Stimulated activated CD4-positive, alpha-beta T cell treated with anti-CD3 and anti-CD28 coated beads, Interleukin-15, amount 100 ng/mL, for 1 hour (primary cell): ENCODE measurements at places on chromosomes 2 and 18.

DNA sequence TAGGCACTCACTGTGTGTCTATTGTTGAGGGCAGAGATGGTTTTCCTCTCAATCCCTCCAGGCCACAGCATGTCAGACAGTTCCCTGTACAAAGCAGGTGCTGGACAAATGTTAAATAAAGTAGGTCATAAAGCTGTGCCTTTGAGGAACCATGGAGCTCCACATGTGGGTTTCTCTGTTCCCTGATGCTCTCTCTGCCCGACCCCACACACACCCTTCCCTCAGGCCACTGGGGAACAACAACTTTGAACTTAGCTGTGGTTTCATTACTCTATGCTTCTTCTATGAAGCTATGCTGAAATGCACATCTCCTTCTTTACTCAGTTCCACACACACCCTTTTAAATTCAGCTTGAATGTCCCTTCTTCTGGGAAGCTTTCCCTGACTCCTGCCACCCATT lies 415.3 kb downstream of the HRH4 start:
- no peak for DNase-seq

- no peak for DNase-seq
Observed at GRCh38 chr2:47345590-47345924, 57.4 kb upstream of the MSH2 start.

GRCh38 chr18:63192885-63193349 lies 126.7 kb downstream of the BCL2 start:
- no peak for DNase-seq

DNA sequence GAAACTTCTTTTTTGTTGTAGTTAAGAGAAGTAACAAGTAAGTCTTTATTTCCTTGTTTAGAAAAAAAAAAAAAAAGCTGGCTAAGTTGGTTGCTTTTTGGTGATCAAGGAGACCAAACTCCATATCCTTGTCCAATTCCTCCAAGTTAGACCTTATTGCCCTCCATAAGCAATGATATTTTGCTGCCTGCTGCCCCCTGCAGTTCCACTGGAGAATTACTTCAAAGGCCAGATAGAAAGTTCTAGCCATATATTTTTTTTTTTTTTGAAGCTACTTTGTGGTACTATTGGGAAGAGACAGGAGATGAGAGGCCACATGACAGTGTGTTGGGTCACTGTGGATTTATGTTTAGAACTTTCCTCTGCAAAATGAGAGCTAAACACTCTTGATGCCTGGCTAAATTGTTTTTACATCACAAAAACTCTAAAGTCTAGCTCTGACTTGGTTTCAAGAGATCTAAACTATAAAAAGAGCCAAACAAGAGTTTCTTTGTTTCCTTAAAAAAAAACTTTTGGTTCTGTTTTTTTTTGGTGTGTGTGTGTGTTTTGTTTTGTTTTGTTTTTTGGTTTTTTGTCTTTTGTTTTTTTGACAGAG lies 80.7 kb upstream of the RASGRP3 start:
- no peak for DNase-seq

DNA sequence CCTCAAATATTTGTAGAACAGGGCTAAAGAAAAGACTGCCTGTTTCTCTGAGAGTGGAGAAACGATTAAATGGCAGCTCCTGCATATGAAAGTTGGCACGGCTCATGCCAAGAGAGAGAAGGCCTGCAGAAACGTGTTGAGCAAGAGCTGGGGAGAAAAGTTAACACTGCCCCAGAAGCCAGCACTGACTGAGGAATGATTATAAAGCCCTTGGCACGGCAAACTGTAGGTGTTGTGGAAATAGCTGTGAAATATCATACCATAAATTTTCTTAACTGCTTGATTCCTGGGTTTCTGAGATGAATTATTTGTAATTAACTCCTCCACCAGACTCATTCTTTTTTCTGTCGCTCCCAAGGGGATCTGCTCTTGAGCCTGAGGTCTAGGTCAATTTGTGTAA lies 4.3 kb downstream of the FRZB start:
- DNase-seq, result no peak

DNA sequence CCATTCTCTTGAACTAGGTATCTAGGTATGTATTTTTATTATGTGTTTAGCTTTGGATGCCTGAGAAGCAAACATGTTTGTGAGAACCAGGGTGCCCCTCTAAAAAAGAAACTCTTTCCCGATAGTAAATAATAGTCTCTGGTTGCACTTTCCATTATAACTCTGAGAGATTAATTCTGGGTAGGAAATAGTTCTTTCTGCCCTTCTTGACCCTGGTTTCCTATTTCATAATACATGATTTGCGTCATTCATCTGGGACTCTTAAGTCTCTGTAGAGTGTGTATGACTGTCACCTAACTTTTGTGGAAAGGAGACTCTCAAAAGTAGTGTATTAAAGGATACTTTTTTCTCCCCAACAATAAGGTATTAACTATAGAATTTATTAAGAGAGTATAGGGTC lies 31.5 kb downstream of the ACSL3 start:
- no peak for DNase-seq

GRCh38 chr18:44988821-44989587 lies 308.3 kb downstream of the SETBP1 start:
- no peak for DNase-seq

GRCh38 chr2:41779888-41780287 lies 267.9 kb upstream of the PKDCC start:
- no peak for DNase-seq

GRCh38 chr2:134466141-134466540 lies 212.3 kb downstream of the MGAT5 start:
- no peak for DNase-seq

- no peak for DNase-seq
Observed at GRCh38 chr2:173136599-173136998, 61.0 kb downstream of the MAP3K20 start.

DNA sequence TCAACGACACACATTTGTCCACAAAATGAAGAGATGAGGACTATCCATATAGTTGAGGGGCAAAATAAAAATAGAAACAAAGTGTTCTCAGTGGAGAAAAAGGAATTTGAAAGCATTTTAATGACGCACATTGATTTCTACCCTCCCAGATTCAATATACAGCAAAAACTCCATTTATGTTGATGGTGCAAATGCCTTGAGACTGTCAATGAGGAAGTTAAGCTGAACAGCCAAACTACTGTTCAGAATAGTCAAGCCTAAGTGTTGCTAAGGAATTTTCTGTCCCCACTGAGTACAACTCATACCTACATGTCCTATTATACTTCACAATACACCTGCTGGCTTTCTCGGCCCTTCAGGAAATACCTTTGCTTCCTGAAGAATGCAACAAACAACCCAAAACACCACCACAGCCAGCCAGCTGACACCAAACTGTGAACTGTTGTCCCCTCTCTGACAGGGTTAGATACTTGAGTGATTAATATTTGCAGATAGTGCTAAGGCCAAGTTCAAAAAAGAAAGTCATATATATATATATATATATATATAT lies 27.8 kb upstream of the DARS1 start:
- DNase-seq, result no peak

GRCh38 chr2:165401285-165401852 lies 68.1 kb upstream of the CSRNP3 start:
- DNase-seq, result no peak

DNA sequence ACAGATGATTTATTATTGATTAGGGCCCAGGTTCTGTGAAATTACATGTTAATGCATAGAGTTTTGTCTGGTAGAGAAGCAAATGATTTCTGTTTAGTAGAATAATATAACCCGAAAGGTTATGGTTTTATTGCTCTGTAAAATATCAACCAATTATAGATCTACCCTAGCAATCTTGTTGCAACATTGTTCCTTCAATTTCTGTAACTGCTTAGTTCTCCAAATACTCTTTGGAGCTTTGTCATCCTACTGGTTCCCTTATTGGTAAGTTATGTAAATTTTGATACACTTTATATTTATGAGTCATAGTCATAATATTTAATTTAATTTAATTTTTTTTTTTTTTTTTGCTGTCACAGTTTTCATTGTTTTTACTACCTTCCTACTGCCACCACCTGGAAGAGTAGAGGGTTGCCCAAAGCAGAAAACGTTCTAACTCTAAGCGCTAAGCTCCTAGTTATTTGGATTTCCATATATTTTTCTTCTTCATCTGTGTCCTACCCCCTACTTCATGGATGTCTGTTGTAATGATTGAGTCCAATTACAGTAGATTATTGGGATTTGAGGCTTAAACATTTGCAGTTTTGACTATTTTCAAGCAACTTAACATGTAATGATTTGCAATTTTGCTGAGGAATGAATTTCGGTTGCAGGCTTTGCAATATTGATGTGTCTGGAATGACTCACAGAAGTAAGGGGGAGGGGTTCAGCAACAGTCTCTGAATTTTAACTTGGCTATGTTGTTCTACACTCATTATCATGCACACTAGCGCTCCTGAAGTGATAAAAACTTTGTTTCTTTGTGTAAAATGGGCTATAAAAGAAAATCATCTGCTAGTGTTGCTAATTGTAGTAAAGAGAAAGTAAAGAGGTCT lies 51.1 kb downstream of the NABP1 start:
- no peak for DNase-seq

DNA sequence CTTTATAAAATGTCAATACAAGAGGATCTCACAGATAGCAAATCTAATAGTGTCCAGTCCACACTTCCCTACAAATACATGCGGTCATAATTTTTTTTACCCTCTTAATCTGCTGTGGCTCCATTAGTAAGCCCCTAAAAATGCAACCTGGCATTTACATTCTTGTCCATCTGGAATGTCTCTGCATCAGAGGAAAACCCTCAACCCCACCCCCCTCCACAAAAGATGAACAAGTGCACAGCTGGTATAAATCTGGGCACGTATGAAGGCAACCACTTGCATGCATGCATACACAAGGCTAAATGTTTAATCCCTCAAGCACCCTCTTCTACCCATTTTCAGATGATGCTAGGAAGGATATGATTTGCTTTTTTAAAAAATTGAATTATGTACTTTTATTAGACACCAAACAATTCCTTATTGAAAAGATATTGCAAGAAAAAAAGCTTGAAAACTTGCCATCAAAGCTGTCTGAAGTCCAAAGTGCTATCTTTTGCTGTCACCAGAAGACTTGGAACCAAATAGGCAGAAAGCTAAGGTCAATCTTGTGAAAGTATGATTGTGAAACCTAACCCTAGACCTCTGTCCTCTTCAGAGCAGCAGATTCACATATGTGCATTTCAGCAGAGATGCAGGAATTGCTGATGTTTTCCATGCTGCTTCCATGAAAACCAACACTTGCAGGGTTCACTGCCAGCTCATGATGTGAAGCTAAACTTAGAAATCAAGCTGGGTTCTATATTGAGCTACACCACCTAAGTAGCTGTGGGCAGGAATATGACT lies 39.0 kb downstream of the IRS1 start:
- DNase-seq, result no peak

- DNase-seq, result no peak
Observed at GRCh38 chr2:19745318-19746136, 156.3 kb downstream of the TTC32 start.

DNA sequence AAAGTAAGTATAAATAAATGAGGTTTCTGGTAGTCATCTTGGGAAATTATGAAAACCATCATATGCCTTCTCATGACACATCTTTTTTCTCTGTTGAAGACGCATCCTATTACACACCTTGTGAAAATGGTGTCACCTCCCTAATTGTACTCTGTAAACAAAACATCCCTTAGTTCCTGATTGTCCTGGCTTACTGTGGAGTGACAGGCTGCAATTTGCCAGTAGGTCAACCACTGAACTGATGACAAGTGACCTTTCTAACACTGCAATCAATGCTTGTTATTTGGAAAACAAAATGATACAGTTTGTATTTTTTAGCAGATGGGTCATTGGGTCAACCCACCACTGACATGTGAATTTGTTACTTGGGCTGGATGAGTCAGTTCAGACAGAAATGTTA lies 219.5 kb downstream of the PTPRM start:
- DNase-seq, result no peak

GRCh38 chr2:162291748-162292147 lies 26.7 kb downstream of the IFIH1 start:
- no peak for DNase-seq

GRCh38 chr2:235685024-235685721 lies 191.3 kb downstream of the AGAP1 start:
- no peak for DNase-seq

DNA sequence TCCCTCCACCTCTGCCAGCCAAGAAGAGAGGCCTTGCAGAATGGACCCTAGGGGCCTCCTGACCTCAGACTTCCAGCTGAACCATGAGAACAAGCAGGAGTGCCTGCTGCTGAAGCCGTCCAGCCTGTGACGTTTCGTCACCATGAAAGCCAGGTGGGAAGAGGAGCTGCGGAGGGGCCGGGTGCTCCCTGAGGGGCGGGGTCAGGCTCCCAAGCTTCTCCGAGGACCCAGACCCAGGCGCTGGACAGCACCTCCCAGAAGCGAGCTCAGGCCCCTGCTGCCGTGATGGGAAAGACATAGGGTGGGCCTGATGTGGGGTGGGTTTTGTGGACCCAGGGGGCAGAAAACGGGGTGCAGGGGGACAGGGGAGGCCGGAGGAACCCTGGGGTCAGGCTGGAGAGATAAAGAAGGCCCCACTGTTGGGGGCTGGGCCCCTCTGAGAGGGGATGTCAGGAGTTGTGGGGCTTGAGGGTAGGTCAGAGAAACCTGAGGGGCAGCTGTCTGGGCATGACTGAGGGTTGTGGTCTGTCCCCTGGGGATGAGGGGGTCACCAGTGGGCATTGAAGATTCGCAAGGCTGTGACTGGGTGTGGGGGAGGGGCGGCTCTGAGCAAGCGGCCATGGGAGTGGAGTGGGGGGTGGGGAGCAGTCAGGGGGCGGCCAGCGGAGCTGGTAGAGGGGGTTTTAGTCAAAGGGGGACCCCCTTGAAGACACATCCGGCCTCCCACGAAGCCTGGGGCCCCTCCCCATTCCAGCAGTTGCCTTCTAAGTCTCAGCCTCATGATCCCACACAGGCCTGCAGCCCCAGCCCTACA lies 73.4 kb upstream of the ODC1 start:
- DNase-seq, result no peak

- DNase-seq, result no peak
Observed at GRCh38 chr2:178238154-178238521, 43.8 kb downstream of the OSBPL6 start.

DNA sequence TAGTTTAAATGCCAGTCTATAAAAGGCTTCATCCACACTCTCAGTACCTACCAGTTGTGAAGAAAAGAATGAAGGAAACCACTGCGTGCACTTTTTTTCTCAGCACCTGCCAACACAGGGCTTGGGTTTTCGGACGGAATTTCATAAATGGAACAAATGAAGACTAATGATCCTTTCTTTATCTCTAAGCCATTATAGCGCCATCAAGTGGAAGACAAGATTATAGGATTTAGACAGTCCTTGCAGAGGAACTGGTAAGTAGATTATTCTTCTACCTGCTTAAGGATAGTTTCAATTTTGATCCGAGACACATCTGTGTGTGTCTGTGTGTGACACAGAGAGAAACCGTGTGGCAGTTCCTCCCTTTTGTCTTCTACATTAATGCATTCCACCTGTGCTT lies 245.6 kb downstream of the NRXN1 start:
- DNase-seq, result no peak
